ENCODE measurements at places on chromosomes 6 and 20.
A peak's percentile ranks its signal among the peaks of the same experiment; 100 is the strongest.

DNA sequence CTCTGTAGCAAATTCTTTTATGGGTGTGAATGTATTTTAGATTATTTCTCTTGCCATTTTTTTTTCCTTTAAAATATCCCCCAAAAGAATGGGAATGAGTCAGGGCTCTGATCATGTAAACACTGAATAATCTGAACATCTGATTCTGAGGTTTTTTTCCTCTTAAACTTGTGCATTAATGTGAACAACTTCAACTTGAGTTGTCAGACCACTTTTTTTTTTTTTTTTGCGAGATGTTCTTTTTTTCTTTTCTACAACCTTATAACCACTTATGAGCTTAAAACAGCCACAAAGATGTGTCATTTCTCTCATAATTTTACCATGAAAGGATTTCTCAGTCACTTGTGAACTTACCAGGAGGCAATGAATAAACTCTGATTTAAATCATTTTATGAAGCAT lies 85.3 kb downstream of the TBC1D7 start:
- no peak for DNase-seq

- DNase-seq = no peak
Measured at GRCh38 chr20:62593616-62594015, 48.7 kb upstream of the SLCO4A1 start.

DNA sequence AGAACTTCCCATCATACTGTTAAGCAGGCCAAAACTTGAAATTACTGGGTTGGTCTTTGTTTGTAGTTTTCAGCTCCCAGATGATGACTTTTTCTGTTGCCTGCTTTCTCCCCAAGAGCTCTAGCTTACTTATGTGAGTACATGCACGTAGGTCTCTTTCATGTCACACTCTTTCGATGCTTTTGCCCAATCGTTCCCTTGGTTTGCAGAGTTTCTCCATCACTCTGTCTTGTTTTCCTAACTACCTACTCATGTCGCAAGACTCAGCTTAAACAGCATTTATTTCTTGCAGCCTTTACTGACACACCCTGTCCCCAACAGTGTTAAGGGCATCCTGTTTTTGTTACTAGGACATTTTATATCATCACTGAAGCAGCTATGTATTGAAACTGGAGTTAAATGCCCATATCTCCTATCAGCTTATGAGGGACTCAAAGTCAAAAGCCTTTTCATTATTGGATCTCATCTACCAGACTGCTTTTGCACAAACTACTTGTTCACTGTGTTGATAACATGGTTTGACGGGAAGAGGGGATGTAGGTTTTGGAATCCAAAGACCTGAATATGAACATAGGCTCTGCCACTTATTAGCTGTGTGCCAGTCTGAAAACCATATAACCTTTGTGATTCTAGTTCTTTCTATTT lies 2.9 kb downstream of the ARG1 start:
- no peak for DNase-seq

- no peak for DNase-seq
Measured at GRCh38 chr6:147459780-147460179, 48.7 kb upstream of the SAMD5 start.

GRCh38 chr6:17957086-17957485 lies 30.3 kb downstream of the KIF13A start:
- DNase-seq = no peak

GRCh38 chr6:108123946-108124345 lies 41.9 kb upstream of the NR2E1 start:
- no peak for DNase-seq

- no peak for DNase-seq
Measured at GRCh38 chr6:21997119-21998037, 299.5 kb downstream of the PRL start.

GRCh38 chr6:76435174-76435573 lies 362.7 kb upstream of the IMPG1 start:
- no peak for DNase-seq

DNA sequence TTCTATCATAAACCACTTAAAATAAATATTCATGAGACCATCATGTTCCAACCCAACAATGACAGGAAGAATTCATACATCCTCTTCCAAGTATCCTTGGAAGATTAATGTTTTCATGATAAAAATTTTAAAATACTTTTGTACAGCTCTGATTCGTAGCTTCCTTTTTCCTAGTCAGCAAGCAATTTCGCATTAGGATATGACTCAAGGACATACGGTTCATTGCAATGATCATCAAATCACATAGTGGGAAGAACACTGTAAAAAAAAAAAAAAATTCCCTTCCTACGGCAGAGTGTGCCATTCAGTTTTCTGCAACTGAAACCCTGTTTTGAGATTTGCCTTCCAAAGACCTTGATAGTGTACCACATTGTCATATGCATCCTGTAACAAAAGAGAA lies 35.3 kb upstream of the GFOD1 start:
- DNase-seq = no peak

- peak; percentile 40 for DNase-seq
Measured at GRCh38 chr6:63573899-63574553, 1.7 kb downstream of the LOC128125822 start.

DNA sequence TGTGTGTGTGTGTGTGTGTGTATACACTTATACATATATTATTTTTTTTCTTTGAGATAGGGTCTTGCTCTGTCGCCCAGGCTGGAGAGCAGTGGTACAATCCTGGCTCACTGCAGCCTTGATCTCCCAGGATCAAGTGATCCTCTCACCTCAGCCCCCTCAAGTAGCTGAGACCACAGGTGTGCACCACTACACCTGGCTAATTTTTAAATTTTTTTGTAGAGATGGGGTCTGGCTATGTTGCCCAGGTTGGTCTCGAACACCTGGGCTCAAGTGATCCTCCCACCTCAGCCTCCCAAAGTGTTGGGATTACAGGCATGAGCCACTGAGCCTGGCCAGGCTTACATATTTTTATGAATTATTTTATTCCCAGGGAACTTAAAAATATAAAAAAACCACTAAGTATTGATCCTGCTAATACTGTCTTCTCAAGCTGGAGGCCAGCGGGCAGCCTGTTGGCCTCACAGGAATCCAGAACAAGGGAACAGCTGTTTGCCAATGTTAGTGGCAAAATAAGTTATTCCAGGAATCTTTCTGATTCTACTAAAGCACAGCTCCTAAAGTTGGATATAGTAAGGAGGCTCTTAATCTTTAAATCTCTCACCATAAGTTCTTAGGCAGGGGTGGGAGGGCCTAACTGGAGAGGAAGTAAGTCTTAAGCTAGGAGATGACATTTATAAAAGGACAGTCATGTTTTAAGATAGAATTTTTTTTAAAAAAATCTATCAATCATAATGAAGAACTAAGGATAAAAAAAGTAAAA lies 135.5 kb upstream of the NUP153 start:
- no peak for DNase-seq

Measured in effector memory CD4-positive, alpha-beta T cell (primary cell).